Effector CD4-positive, alpha-beta T cell (primary cell): ENCODE measurements at places on chromosomes 13 and 19.

GRCh38 chr19:51784109-51784785, 10.7 kb upstream of the FPR3 start:
- DNase-seq, result no peak

DNA sequence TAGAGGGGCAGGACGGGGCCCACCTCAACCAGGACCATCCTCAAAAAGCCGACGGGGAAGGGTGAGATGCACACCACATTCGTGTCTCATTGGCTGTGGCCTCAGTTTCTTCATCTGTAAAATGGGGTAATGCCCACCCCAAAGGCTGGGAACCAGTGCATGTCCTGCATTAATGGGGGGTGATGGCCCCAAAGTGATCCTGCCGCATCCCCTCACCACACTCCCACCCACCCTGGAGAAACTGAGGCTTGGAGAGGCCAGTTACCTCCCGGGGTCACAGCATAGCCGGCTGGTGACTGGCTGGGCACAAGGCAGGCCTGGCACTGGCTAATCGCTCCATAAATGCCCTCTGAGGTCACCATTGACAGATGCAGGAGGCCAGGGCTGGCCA, 640 bp upstream of the MIDN start:
- no peak for DNase-seq

DNA sequence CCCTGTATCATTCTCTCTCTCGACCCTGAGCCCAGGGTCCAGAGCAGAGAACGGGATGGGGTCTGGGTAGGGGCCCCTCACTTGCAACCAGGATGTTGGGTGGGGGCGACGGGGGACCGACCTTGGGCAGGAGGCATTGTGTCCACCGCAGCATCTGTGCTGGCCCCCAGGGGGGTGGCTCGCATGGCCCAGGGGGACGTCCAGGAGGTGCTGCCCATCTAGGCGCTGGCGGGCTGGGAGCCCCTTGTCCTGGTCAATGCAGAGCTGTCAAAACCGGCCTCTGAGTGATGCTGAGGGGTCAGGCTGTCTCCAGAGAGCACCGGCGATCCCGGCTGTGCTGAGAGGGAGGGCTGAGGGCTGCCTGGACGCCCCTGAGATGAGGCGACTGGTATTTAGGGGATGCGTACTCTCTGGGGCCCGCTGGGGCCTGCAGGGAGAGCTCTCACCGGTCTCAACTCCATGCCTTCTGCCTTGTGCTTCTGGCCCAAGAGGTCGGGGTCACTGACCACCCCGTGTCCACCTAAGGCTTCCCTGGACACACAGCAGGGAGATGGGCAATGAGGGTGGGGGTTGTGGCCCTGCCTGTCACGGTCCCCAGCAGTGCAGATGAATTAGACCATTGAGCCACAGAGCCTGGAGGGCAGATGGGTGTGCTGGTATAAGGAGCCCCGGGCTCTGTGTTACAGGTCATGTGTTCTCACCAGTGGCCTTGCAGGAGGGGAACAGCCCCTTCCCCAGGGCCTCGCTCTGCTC, 8.6 kb downstream of the RPS9 start:
- no peak for DNase-seq

DNA sequence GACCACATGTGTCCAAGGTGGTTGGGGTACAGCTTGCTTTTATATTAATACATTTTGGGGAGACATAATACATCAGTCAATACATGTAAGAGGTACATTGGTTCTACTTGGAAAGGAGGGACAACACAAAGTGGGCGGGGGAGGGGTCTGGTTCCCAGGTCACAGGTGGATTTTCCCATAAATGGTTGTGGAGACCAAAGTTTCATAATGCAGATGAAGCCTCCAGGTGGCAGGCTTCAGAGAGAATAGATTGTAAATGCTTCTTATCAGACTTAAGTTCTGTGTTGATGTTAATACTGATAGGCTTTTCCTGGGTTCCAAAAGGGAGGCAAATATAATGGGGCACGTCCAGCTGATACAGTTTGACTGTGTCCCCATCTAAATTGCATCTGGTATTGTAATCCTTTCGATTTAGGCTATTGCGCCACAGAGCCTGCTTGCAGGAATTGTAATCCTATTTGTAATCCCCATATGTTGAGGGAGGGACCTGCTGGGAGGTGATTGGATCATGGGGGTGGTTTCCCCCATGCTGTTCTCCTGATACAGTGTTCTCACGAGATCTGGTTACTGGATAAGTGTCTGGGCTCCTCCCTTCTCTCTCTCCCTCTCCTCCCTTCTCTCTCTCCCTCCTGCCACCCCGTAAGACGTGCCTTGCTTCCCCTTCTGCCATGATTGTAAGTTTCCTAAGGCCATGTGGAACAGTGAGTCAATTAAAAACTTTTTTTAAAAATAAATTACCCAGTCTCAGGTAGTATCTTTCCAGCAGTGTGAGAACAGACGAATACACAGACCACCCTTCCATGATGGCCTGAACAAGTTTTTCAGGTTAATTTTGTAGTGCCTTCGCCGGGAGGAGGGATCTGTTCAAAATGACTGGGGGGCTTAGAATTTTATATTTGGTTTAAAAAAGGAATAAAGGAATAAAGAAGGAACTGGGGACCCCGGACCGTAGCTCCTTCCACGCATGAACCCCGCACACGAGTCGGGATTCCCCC, 44.9 kb downstream of the ZNF823 start:
- DNase-seq, result no peak

- peak; percentile 60 for DNase-seq
Observed at GRCh38 chr19:35879770-35880317, 11.5 kb downstream of the APLP1 start.

- DNase-seq, result no peak
Observed at GRCh38 chr13:40377783-40378182, 288.7 kb downstream of the FOXO1 start.

- DNase-seq, result no peak
Observed at GRCh38 chr13:102310691-102311418, 91.0 kb downstream of the FGF14 start.

DNA sequence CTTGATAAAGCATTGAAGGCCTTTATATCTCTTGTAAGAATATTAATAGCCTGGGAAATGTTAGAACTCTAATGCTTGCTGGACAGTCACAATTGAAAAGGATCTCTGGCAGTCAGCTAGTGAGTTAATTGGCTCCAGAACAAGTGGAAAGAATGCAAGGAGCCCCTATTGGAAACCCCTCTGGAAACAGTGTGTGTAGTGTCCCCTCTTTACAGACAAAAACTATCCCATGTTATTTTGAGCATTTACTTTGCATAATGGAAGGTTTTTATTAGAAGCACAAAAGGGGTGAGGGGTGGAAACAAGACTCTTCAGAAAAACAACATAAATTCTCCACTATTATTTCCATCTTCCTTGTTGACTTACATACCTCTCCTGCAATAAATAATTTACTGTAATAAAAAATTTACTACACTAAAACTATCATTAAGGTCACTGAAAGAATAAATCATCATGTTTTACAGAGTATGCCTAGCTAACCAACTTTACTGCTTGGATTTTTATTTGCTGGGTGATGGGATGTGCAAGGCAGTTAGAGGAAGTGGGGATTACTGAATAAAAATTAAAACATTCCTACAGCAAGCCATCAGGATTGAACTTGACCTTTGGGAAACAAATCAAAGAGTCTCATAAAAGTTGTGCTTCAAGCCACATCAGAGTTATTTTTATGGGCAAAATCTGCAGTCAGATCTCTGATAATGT, 610.4 kb downstream of the TBC1D4 start:
- no peak for DNase-seq

GRCh38 chr13:75250526-75251178, 231.3 kb downstream of the TBC1D4 start:
- no peak for DNase-seq

GRCh38 chr13:36057041-36057440, 74.1 kb downstream of the DCLK1 start:
- no peak for DNase-seq
